Stimulated activated CD4-positive, alpha-beta T cell treated with anti-CD3 and anti-CD28 coated beads, Interleukin-2, amount 100 ng/mL, for 4 hours (primary cell): ENCODE measurements at places on chromosomes 5 and 9.

- no peak for DNase-seq
Observed at GRCh38 chr5:151896031-151896691, 28.5 kb downstream of the GLRA1 start.

DNA sequence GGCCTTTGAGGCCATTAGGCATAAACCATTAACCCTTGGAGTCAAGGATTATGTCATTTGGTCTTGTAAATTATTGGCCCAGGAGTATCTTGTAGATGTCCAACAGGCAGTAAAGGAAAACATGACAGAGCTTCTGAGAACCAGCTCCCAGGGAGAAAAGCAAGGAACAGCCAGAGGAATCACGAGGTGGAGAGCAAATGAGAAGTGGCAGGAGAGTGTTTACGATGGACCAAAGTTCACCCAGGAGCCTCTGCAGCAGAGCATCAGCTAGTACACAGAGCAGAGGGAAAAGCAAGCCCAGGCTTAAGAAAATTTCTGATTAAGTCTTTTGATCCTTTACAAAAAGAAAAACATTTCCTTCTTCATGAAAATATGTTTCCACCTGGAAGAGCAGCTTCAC is 206.2 kb downstream of the NDUFS4 start:
- no peak for DNase-seq

- no peak for DNase-seq
Observed at GRCh38 chr9:136988872-136989271, 3.4 kb upstream of the PAXX start.

- DNase-seq = no peak
Observed at GRCh38 chr5:77847814-77848290, 71.7 kb upstream of the TBCA start.

- DNase-seq = no peak
Observed at GRCh38 chr5:54454602-54455001, 897 bp upstream of the HSPB3 start.

- no peak for DNase-seq
Observed at GRCh38 chr5:85921590-85921989, 696.2 kb upstream of the COX7C start.

GRCh38 chr5:164680812-164681520 is 1175.5 kb downstream of the MAT2B start:
- no peak for DNase-seq

DNA sequence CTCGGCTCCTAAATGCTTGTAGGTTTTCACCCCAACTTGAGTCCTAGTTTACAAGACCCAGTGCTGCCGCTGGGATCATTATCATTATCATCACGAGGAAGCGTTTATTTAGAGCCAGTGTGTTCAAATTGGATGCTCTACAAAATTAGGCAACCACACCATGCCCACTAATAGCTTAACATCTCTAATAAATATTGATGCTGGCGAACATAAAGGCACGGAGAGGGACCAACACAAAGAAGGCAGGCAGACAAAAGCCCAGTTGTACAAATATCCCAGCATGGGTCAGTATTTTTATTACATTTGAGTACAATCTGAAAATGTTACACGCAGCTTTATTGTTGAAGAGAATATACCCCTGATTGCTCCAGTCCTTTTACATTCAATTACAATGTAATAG is 4.7 kb downstream of the CFAP77 start:
- no peak for DNase-seq

DNA sequence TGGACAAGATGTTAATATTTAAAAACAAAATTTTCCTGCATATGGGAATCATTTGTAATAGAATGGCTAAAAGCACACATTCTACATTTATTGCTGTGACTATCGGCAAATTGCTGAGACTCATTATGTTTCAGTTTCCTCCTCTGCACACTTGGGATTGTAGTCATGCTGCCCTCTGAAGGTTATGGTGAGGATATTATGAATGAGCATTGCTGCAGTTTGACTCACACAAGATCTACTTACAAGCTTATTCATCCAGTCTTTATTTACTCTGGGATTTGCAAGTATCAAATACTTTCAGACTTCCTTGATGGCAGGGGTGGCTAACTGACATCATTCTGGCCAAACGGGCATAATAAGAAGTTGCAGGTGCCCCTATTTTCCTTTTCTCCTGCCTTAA is 9.5 kb upstream of the NFIL3 start:
- DNase-seq = no peak

GRCh38 chr5:135697959-135698345 is 119.2 kb upstream of the CXCL14 start:
- DNase-seq = no peak

- no peak for DNase-seq
Observed at GRCh38 chr5:145247745-145248040, 587.4 kb downstream of the PRELID2 start.

DNA sequence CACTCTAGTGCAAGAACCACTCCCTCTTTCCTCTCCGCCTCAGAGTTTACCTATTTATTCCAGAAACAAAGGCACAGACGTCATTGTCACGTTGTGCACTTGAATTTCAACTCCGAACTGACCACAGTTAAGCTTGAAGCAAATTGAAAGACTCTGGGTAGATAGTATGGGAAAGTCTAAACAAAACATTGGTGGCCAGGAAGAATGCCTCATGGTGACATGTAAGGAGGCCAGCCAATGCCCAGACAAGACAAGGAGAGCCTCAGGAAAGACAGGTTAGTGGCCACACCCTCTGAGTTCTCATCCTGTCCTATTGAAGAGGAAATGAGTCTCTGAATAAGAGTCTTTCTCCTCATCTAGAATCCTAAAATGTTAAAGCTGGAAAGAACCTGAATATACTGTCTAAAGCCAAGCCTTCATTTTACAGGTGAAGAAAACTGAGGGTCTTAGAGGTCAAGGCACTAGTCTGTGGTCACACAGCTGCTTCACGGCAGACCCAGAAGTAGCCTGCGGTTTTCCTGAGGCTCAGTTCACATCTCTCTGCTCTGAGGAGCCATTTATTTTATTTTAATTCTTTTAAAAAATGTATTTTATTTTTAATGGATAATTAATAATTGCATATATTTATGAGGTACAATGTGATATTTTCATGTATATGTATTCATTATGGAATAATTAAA is 30.2 kb downstream of the ZFAND5 start:
- no peak for DNase-seq

- no peak for DNase-seq
Observed at GRCh38 chr9:15782106-15782505, 229.3 kb downstream of the CCDC171 start.

GRCh38 chr5:41871852-41872251 is 1.6 kb upstream of the OXCT1 start:
- DNase-seq = no peak

DNA sequence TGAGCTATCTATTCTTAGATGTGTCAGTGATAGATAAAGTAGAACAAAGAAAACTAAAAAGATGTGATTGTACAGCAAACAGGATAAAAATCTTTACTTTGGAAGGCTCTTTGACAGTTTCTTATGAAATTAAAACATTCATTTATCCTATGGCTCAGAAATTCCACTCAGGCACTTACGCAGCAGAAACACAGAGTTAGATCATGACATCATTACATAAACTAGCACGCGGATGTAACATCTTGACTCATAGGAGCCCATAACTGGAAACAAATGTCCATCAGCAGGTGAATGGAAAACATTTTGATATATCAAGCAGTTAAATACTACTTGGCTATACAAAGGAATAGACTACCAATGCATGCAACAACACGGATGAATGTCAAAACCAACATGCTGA is 45.3 kb downstream of the ICE1 start:
- DNase-seq = no peak

DNA sequence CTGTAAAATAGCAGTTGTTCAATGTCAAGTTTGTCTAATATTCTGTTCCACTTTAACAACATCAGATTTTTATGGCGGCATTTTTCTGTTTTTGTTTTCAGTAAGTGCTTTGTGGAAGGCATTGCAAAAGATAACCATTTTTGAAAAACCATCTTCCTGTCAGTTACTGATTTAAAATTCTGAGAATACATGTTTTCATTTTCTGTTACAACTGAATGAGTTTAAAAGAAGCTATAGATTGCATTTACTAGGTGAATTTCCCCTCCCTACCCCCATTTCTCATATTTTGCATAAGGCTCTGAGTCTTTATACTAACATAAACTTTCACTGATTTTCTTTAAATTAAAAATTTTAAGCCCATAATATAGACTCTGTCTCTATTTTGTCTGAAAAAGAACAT is 4.6 kb upstream of the ERAP2 start:
- no peak for DNase-seq

GRCh38 chr5:110377361-110377760 is 349.1 kb downstream of the TMEM232 start:
- DNase-seq = no peak

DNA sequence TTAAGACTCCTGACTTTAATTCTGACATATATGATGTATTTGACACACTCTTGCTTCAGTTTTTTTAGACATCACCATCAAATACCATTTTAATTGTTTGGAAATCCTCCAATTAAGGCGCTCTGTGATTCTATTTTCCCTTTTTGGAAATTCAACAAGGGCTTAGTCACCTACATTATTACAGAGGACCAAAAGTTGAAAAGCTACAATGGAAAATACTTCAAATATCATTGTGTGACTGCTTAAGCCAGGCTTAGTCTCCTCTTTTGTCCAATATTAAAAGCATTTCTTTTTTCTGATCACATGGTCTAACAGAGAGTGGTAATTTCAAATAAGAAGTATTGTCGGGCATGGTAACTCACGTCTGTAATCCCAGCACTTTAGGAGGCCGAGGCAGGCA is 160.3 kb downstream of the CEMIP2 start:
- no peak for DNase-seq

GRCh38 chr5:83590966-83591365 is 119.4 kb downstream of the VCAN start:
- no peak for DNase-seq

DNA sequence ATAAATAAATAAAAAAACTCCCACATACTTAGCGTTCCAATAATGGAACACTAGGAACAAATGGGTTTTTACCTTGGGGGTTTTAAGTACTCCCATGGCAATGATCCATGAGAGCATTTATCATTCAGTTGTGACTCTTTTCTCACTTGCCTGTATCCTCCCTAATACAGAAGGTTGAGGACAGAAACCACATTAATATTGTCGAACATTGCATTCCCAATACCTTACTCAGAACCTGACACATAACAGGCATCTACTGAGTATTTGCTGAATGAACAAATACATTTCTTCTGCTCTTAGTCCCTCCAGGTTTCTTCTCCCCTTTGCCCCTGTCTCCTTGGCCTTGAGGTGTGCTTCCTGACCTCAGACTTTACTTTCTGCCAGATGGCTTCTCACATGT is 175.9 kb downstream of the CEMIP2 start:
- DNase-seq = no peak
